ENCODE measurements at places on chromosomes 7 and 10.

- DNase-seq = no peak
These were observed 35.0 kb downstream of the TNS3 start for GRCh38 chr7:47546733-47547494.

DNA sequence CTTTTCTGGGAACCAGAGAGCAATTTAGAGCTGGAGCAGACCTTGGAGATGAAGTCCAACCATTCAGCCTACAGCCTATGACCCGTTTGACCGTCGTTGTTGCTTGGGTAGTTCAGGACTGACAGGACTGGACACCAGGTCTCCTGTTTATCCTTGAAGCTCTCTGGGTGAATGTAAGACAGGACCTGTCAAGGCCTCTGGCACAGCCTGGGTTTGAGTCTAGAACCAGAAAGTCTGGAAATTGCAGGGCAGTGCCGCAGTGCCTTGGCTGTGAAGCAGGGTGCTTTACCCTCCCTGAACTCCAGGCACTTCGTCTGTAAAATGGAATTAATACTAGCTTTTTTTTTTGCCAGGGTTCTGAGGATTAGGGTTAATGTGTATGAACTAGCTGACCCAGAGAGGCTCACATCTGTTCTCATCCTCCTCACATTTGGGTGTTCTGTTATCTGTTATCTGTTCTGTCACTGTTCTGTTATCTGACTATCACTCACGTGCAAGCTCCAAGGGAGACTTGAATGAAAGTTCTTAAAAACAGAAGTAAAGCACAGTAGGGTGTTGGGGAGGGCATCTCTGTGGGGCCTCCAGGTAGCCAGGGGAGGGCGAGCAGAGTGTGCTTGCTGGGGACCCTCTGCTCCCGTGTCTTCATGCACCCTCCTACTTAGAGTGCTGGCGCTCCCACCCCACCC is 9.9 kb downstream of the BLVRA start:
- DNase-seq = no peak

- DNase-seq = no peak
These were observed 117.0 kb upstream of the FAM204A start for GRCh38 chr10:118458957-118459641.

- no peak for DNase-seq
These were observed 19.0 kb upstream of the SLC26A4 start for GRCh38 chr7:107641676-107642075.

DNA sequence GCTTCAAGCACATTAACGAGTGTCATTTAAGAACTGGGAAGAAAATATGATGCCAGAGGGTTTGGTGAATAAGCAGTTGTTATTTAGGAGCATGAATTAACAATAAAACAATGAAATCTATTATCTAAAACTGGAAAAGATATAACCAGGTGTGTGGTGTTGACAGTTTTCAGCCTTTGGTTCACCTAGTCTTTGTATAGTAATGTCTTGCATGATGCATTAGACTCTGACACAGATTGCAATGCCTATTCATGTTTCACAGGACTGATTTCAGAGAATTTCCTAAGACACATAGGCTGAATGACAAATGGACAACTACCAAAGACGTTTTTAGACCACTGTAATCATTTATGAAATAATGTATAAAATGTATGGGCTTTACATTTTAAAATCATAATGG is 135.1 kb upstream of the CAV2 start:
- no peak for DNase-seq

DNA sequence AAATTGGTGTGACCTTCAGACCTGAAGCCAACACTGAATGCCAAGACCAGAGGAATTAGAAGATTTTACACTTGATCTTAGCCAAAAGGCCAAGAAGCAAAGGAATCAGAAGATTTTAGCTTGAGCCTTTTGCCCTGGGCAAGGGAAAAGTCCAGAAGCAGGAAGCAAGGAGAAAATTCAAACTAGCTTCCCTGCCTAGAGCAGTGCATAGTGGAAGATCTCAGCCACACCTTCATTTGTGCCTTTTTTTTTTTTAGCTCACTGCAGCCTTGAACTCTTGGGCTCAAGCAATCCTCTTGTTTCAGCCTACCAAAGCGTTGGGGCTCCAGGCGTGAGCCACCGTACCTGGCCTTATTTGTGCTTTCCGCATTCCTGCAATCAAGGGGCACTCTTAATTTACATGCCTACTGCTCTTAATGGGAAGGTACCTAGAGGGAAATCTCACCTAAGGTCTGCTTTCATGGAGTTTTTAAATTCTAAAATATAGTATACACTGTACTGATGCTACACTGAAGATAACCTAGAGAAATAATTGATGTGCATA is 8.3 kb upstream of the PIP4K2A start:
- DNase-seq = no peak

GRCh38 chr7:158655931-158656441 is 48.6 kb downstream of the NCAPG2 start:
- DNase-seq = no peak

DNA sequence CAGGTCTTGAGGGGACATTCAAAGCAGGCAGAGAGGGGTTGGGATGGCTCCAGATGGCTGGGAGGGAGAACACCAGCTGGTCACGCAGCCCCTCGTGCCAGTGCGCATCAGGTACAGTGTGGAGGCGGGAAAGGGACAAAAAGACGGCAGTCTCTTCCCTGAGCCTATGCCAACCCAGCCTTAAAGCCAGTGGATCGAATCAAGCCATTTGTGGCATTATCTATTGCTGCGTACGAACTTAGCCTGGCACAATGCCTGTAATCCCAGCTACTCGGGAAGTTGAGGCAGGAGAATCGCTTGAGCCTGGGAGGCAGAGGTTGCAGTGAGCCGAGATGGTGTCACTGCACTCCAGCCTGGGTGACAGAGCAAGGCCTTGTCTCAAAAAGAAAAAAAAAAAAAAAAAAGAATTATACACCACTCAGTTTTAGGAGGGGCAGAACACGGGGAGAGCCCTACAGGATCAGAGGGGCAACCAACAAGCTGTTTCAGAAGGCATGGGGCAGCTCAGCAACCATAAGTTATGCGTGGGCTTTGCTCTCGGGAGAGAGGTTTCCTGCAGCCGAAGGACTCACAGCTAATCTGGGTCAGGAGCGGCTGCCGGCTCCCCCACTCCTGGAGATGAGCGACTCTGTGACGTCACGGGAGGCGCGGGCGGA is 356 bp upstream of the NDUFB2 start:
- peak; percentile 85 for DNase-seq

DNA sequence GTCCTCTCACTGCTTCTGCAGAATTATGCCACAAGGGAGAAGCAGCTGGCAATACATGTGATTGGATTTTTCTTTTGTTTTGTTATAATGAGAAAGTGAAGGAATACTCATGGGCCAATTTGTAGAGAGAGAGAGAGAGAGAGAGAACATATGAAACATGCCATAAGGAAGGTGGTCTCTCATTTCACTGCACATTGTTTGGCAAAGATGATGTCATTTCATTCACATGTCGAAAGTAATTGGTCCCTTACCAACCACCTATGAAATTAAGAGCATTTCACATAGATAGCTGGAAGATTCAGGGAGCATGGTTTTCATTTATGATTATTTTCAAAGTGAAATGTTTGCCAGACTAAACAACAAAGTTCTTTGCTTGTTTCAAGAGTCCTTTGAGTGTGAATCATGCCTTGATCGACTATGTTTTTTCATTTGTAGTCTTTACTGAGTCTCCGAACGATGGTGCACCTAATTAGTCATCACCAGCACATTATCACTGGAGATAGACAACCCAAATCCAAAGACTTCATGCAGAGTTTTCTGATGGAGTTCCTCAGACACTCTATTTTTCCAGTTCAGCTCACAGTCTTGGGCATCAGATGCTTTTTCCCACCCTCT is 130.1 kb upstream of the ZEB1 start:
- no peak for DNase-seq

- no peak for DNase-seq
These were observed 171.7 kb downstream of the JAZF1 start for GRCh38 chr7:28008911-28009310.

- no peak for DNase-seq
These were observed 38.2 kb downstream of the FAM53B start for GRCh38 chr10:124705817-124706461.

DNA sequence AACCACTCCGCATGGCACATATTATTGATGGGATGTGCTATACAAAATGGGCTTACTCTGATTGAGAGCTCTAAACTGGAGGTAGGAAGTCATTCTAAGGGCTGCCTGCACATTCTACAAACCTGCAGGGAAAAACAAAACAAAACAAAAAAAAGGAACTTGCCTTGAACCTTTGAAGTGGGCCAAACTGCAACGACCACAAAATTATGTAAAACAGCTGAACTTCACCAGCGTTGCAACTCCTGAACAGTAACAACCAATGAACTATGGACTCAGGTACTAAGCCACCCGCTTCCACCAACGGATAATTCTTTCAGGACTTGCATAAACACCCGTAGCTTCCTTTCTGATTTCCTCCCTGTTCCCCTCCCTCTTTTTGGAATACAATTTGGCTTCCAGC is 80.4 kb downstream of the ZNF248 start:
- no peak for DNase-seq

DNA sequence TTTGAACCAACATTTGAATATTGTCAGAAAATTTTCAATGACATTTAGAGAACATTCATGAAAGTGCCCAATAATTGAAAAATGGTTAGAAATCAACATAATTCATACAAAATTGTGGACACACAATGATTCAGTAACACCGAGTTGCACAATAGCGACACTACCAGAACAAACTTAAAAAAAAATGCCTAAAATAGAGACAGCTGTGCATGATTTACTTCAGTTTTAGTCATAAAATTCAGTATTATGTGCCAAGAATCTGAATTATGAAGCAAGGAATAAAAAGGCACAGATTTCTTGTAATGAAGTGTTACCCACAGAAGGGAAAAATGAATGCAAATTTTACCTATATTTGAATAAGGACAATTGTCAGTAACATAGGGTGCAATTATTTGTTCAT is 396.0 kb downstream of the SEMA3D start:
- no peak for DNase-seq

- DNase-seq = no peak
These were observed 236.1 kb downstream of the ELMO1 start for GRCh38 chr7:37212556-37212955.

- DNase-seq = no peak
These were observed 182.0 kb downstream of the REEP3 start for GRCh38 chr10:63703113-63703670.

- no peak for DNase-seq
These were observed 213.9 kb downstream of the DYNC1I1 start for GRCh38 chr7:95986178-95986764.

DNA sequence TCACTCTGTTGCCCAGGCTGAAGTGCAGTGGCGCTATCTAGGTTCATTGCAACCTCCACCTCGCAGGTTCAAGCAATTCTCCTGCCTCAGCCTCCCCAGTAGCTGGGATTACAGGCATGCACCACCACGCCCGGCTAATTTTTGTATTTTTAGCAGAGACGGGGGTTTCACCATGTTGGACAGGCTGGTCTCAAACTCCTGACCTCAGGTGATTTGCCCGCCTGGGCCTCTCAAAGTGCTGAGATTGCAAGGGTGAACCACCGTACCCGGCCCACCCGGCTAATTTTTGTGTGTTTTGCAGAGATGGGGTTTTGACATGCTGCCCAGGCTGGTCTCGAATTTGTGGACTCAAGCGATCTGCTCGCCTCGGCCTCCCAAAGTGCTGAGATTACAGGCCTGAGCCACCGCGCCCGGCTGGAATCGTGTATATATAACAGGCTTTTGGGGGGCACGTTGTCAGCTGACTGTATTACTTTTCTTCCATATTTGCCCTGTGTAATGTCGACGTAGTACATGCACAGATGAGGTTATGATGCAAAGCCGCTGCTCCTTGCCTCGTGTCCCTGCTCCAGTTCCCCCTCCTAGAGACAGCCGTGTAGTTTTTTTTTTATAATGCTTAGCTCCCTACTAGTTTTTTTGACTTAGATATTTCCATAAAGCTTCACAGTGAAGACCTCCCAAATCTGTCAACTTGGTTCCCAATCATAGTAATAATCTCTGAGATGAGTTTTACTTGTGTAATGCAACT is 883 bp upstream of the TRA2A start:
- no peak for DNase-seq

GRCh38 chr10:124035928-124036558 is 57.4 kb downstream of the CHST15 start:
- no peak for DNase-seq

DNA sequence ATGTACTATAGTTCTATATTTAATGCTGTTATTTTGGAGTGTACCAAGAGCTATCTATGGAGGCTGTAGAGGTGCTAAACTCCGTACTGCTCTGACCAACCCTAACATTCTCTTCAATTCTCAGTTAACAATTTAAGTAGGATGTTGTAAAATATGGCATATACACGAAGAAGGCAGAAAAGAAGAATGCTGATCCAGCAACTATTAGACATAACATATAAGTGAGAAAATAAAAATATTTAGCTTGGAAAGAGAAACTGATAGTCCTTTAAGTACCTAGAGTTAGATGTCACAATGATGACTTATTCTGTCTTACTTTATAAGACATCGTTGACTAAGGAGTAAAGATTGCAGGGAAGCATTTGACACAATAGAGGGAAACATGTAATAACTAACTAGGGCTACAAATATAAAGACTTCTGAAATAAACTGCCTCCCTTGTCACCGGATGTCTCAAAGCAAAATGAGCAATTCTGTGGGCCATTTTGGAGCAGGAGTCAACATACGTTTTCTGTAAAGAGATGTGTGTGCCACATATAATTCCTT is 159.5 kb downstream of the CPEB3 start:
- no peak for DNase-seq

GRCh38 chr7:387132-388022 is 97.4 kb downstream of the FOXL3 start:
- DNase-seq = no peak

DNA sequence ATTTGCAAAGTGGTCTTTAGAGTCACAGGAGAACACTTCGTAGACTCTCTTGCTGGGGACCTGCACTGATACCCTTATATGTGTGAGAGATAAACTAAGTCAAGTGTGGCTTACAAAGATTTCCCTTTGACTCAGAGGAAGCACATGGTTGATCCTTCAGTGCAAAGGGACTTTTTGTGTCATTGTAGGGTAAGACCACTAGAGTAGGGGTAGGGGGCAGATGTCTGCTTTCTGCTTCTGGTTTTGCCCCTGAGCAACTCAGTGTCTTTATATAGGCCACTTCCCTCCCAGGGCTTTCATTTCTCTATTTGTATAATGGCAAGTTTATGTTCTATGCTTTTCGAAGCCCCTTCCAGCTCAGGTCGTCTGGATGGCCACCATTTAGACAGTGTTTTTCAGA is 281.7 kb downstream of the SORCS3 start:
- no peak for DNase-seq

Measured in thoracic aorta (tissue), 2 donors.